ENCODE measurements at places on chromosomes 5 and 9. TPM values are rescaled to one million over a fixed set of nuclear protein-coding genes. Genes with fewer than 3 reads are reported as not detected.

DNA sequence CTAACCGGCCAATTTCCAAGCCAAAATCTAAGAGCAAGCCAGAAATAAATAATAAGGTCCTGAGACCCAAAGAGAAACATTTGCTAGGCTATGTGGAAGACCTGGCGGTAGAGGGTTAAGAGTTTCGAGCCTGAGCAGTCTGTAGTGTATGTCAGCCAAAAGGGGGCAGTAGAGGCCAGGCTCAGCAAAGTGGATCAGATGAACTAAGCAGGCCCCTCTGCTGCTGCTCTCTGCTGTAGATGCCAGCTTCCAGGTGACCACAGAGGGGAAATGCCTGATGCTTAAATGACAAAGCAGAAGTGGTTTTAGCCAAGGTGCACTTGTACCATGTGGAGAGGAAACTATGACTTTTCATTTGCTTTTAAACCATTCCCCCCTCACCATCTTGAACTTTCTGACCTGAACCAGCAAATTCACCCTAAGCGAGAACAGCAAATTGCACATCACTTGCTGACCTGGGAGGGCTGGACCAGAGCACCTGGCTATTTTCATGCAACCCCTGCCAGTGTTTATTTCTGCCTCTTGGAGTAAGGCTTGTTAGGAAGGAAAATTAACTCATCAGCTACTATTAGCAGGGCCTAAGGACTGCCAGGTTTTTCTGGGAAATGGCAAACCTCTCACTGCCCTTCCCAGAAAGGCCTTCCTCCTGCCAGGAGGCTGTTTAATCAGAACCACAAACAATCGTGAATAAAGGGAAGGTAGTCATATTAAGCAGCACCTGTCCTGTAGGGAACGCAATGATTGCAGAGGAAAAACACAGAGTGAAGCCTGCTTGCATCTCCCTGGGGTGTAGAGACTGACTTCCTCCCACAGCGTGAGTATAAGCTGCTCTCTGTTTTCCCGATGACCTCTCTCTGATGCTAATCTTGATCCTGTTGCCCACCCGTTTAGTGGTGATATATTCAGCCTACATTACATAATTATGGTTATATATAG is 818.2 kb downstream of the TLR4 start:
- H3K36me3 ChIP-seq: no peaks in the 10 kb centered on the region
- H3K4me3 ChIP-seq: no peak overlapping the region
- H3K27me3 ChIP-seq: no peaks in the 10 kb centered on the region
- H3K4me1 ChIP-seq: no peaks in the 10 kb centered on the region
- DNase-seq: peak; percentile 25

- no peaks in the 10 kb centered on the region for H3K36me3 ChIP-seq
Measured at GRCh38 chr5:66617226-66617861, 21.2 kb downstream of the MAST4 start.

DNA sequence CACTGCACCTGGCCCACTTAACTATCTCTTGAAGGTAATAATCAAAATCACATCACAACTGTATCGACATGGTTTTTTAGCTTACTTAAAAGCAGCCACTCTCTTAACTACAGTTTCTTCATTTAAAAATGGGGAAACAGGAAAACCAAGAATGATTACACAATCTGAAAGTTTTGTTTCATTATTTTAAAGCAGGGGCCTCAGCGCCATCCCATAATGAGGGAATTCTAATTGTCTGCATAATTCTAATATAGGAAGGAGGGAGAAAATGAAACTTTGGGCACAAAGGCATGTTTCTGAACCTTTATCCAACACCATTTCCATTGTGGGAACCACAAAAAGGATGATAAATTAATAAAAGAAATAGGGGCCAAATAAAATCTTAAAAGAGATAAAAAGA is 7.6 kb downstream of the HACD4 start:
- H3K27me3 ChIP-seq: no peaks in the 10 kb centered on the region
- peaks cover 20% of the 10 kb centered on the region for H3K4me1 ChIP-seq
- no peak overlapping the region for H3K27ac ChIP-seq
- no peak overlapping the region for H3K4me3 ChIP-seq
- H3K36me3 ChIP-seq: peaks cover 8% of the 10 kb centered on the region

GRCh38 chr5:56433039-56433617 is 200.0 kb upstream of the ANKRD55 start:
- H3K36me3 ChIP-seq: no peaks in the 10 kb centered on the region
- no peaks in the 10 kb centered on the region for H3K4me1 ChIP-seq
- DNase-seq: no peak
- H3K27ac ChIP-seq: no peak overlapping the region

GRCh38 chr5:77239126-77239741 is 28.8 kb downstream of the PDE8B start:
- H3K27me3 ChIP-seq: no peaks in the 10 kb centered on the region
- no peak for DNase-seq
- H3K36me3 ChIP-seq: no peaks in the 10 kb centered on the region
- no peak overlapping the region for H3K4me3 ChIP-seq
- no peaks in the 10 kb centered on the region for H3K4me1 ChIP-seq

DNA sequence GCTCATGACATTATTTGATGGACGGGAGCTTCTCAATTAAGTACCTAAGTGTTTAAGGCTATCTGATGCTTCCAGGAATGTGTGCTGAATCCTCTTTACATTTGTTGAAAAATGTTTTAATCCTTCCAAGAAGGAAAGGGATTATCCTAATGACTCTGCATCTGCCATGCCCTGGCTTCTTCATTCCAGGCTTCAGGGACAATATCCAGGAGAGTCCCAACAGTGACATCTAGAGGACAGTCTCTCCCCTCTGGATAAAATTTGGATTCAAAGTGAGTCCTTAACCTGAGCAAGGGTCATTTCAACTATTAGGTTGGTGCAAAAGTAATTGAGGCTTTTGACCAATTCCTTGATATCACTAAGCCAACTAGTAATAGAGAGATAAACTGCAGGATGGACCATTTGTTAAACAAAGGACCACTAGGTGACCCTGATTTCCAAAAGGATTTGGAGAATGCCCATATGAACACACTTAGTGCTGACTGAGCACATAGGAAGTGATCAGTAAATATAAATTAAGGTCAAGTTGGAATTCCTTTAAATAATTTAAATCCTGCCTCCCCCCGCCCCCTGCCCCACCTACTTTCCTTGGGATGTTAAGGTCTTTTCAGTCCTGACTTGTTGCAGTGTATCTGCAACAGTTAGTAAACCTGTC is 19.1 kb downstream of the TNFSF8 start:
- no peak overlapping the region for H3K27ac ChIP-seq
- no peaks in the 10 kb centered on the region for H3K36me3 ChIP-seq
- H3K4me3 ChIP-seq: no peak overlapping the region
- no peak for DNase-seq
- H3K27me3 ChIP-seq: no peaks in the 10 kb centered on the region

DNA sequence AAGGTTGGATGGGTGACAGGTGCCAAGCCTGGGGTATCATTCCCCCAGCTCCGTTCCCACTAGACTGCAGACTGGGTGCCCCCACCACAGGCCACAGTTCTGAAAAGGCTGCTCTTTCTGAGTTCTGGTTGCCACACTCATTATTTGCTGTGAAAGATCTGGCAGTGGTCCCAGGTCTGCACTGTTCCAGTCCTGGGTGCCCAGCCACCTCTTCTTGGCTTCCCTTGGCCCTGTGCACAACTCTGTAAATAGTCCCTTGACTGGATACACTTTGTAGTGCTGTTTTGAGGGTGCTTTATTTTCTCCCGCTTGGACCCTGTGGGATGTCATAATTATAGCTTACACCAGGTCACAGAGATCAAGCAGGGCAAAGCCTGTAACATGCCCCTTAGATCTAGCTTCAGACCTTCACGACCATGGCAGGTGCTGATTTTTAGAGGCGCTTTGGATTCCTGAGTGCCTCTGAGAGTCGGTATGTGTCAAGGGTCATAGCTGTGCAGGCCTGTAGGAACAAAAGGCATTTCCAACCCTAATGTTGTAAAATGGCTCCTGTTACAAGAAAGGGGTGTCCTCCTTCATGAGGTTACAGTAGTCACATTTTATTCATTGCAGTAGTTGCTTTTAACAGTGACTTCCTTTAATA is 344.9 kb downstream of the ICE1 start:
- no peaks in the 10 kb centered on the region for H3K36me3 ChIP-seq
- H3K27me3 ChIP-seq: no peaks in the 10 kb centered on the region
- DNase-seq: peak; percentile 49
- H3K27ac ChIP-seq: no peak overlapping the region
- H3K4me3 ChIP-seq: no peak overlapping the region

- H3K4me1 ChIP-seq: peaks cover 46% of the 10 kb centered on the region
- no peaks in the 10 kb centered on the region for H3K36me3 ChIP-seq
- no peak for DNase-seq
- no peak overlapping the region for H3K4me3 ChIP-seq
- no peaks in the 10 kb centered on the region for H3K27me3 ChIP-seq
Measured at GRCh38 chr5:95923918-95924544, 37.6 kb downstream of the ELL2 start.

- peak overlapping the region; percentile 65 for H3K27ac ChIP-seq
- H3K36me3 ChIP-seq: no peaks in the 10 kb centered on the region
- H3K4me3 ChIP-seq: no peak overlapping the region
- H3K4me1 ChIP-seq: peaks cover 33% of the 10 kb centered on the region
- H3K27me3 ChIP-seq: no peaks in the 10 kb centered on the region
Measured at GRCh38 chr5:160357394-160357793, 13.0 kb downstream of the C1QTNF2 start.

GRCh38 chr9:27340285-27340674 is 43.3 kb upstream of the EQTN start:
- H3K27ac ChIP-seq: peak overlapping the region; percentile 63
- no peaks in the 10 kb centered on the region for H3K36me3 ChIP-seq
- no peak overlapping the region for H3K4me3 ChIP-seq
- H3K27me3 ChIP-seq: no peaks in the 10 kb centered on the region
- DNase-seq: no peak
- peaks cover 63% of the 10 kb centered on the region for H3K4me1 ChIP-seq

DNA sequence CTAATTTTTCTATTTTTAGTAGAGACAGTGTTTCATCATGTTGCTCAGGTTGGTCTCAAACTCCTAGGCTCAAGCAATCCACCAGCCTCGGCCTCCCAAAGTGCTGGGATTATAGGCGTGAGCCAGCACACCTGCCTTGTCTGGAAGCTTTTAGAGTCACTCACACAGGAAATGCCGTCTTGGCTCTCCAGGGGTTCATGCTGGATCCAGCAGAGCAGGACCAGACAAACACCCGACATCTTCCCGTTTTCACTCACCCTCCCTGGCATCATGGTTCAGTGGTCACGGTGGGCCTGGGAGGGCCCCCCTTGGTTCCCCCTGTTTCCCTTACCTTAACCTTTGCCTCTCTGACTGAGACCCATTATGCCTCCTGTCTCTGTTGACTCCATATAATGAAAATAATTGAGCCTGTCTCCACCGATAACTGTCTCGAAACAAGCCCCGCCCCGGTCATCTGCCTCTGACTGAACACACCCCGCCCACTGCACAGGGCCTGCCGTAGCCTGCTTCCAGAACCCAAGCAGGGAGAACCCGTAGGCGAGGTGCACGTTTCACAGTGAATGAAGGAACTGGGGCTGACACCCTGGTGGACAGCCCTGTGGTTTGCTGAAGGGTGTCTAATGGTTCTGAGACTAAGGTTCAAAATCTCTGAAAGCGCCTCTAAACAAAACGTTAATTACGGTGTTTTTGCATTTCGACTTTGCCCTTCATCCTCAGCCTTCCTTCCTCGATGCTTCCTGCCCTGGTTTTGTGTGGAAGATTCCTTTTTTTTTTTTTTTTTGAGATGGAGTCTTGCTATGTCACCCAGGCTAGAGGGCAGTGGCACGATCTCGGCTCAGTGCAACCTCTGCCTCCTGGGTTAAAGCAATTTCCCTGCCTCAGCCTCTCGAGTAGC is 39.7 kb upstream of the SPRY4 start:
- H3K4me1 ChIP-seq: peaks cover 22% of the 10 kb centered on the region
- no peaks in the 10 kb centered on the region for H3K36me3 ChIP-seq
- H3K4me3 ChIP-seq: no peak overlapping the region

GRCh38 chr5:180034564-180034963 is 37.0 kb downstream of the RNF130 start:
- peaks cover 23% of the 10 kb centered on the region for H3K36me3 ChIP-seq
- no peak overlapping the region for H3K27ac ChIP-seq
- no peak for DNase-seq
- H3K27me3 ChIP-seq: no peaks in the 10 kb centered on the region

DNA sequence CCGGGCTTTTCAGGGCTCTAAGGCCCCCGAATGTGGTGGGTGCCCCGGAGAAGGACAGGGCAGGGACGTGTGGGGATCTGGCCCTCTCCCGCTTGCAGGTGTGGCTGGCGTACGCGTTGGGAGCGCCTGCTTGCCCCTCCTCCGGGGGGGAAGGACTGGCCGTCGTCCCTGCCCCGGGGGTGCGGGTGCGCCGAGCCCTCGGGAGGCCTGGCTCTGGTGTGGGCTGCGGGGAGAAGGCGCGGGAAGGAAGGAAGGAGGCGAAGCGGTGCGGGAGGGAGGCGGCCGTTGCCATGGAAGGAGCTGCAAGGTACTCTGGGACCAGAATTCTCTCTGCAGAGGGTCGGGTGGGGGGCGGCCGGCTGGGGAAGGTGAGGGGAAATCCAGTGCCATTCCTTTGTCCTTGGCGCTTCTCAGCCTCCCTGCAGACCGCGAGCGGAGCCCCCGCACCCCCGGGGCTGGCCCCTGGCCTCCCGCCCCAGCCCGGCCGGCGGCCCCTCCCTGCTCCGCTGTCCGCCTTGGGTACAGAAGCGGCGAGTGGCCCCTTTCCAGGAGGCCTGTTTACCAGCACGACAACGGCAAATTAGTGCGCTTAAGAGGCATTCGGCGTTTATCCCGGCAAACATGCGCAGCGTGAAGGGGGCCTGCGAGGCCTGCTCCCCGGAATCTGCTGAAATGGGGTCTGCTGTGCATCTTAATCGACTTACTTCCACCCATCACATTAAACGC is 67.1 kb upstream of the UNC5A start:
- no peak overlapping the region for H3K4me3 ChIP-seq
- no peak for DNase-seq
- peaks cover 7% of the 10 kb centered on the region for H3K4me1 ChIP-seq
- H3K27ac ChIP-seq: no peak overlapping the region
- peaks cover 94% of the 10 kb centered on the region for H3K27me3 ChIP-seq
- H3K36me3 ChIP-seq: no peaks in the 10 kb centered on the region

MEGF10 gene
- total RNA-seq: 0.30 TPM

IL6ST gene
- 353 TPM for total RNA-seq

EGFL7 gene
- total RNA-seq: 230 TPM

EQTN gene
- total RNA-seq: not detected

FAM13B gene
- total RNA-seq: 42.9 TPM

FER gene
- 35.3 TPM for total RNA-seq

Data from lower lobe of right lung (tissue), 2 donors.